Stimulated activated CD4-positive, alpha-beta T cell treated with anti-CD3 and anti-CD28 coated beads, Interleukin-2, amount 100 ng/mL, for 4 hours (primary cell): ENCODE measurements at places on chromosomes 3 and 15.

GRCh38 chr3:156511987-156512677 lies 42.8 kb downstream of the SSR3 start:
- no peak for DNase-seq

DNA sequence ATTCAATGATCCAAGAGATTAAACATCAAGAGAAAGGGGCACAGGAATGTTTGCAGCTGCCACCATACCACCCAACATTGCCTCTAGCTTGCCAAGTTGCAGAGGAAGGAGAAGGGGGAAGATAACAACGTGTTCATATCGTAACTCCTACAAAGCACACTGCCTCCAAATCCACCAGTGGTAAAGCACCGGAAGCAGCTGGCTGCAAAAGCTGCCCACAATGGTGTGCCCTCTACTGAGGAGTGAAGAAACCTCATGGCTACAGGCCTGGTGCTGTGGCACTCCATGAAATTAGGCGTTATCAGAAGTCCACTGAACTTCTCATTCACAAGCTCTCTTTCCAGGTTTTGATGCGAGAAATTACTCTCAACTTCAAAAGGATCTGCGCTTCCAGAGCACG lies 263.9 kb upstream of the STT3B start:
- DNase-seq, result no peak

DNA sequence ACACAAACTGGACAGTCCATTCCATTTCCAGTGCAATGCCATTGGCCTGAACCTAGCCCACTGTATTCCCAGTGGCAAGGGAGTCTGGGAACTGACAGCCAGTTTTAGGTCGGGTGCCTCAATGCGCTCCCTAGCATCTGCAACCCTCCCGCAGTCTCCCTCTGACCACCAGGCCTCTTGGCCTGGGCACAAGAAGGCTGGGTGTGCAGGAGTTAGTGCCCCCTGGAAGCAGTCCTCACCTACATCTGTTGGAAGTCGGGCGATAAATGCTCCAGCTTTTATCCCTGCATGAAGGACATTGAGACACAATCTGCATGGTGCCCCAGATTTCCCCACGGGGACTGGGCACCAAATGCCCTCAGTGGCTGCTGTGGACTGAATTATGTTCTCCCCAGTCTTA lies 12.7 kb downstream of the C3orf22 start:
- DNase-seq, result no peak

DNA sequence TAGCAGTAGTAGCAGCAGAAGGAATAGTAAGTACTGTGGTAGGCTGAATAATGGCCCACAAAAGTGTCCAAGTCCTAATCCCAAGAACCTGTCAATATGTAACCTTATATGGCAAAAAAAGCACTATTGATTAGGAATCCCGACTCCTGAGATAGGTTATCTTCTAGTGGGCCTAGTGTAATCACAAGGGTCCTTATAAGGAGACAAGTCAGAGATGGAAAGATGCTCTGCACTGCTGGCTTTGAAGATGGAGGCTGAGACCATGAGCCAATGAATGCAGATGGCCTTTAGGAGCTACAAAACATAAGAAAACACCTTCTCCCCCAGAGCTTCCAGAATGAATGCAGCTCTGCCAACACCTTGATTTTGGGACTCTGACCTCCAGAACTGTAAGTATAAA lies 36.0 kb downstream of the TIPARP start:
- no peak for DNase-seq

- DNase-seq, result no peak
Observed at GRCh38 chr3:144403040-144403457, 431.4 kb downstream of the DIPK2A start.

GRCh38 chr3:108447096-108447847 lies 63.1 kb downstream of the MYH15 start:
- DNase-seq, result no peak

- no peak for DNase-seq
Observed at GRCh38 chr15:36903922-36904556, 196.3 kb downstream of the MEIS2 start.

DNA sequence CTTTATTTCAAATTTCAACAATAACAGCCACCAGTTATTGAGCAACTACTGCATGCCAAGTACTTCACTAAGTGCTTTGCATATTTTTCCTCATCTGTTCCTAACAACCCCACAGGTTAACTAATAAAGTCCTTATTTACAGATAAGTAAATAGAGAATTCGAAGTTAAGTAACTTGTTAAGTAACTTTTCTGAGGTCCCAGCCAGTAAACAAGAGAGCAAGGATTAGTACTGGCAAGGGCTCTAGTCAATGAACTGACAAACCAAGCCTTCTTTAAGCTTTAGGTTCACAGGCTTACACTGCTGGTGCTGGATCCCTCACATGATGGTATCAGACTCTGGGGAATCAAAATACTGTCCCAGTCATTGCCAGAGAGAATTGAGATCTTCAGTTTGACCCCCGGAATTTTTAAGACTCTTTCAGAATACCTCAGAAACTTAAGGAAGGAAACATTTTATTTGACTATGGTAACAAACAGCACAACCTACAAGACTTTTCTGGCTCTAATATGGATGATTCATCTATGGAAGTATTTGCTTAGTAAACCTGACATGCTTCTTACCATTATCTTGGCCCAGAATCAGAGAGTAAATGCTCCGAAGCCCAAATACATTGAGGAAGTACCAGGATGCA lies 16.5 kb downstream of the EMC3 start:
- no peak for DNase-seq

GRCh38 chr15:32918547-32918946 lies 200.7 kb downstream of the GREM1 start:
- no peak for DNase-seq

DNA sequence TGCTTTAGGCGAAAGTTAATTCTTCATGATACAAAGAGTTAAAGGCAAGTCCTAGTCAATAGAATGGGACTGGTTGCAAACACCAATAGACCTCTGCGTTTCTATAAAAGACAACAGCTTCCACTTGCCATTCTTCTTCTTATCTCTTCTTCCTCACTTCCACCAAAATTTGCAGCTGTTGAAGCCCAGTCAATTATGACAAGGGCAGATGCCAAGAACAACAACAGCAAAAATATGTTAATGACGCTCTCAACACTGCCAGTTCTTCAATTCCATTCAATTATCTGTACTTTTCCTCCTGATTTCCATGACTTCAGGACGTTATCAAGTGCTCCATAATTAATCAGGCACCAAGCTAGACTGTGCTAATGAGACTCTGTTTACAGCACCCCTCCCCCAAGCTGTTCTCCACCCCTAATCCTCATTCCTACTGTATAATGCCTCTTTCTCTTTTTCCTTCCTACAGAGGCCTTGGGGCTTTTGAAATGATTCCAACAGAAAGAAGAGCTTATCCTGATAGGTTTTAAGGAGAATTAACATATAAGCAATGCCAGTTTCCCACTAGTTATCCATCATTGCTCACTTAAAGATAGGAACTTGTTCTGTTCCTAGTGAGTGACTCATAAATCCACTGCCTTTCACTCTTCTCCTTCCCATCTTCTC lies 1160.5 kb downstream of the IGSF11 start:
- DNase-seq, result no peak

DNA sequence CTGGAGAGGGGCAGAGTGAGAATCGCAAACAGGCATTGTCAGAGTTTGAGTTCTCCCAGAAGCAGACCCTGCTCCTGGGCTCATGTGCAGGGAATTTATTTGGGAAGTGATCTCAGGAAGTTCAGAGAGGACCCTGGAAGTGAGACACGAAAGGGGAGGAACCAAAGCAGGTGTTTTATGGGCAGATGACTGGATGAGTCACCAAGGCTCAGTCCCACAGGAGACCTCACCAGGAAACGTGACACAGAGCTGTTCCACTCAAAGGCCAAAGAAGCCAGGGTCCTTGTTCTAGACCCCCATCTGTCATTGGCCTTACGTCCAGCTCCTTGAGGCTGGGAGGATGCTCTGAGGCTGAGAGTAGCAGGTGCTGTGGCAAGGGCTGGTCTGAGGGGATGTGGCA lies 43.4 kb upstream of the SEC22A start:
- no peak for DNase-seq

GRCh38 chr15:41499109-41499851 lies 5.6 kb downstream of the ITPKA start:
- no peak for DNase-seq

DNA sequence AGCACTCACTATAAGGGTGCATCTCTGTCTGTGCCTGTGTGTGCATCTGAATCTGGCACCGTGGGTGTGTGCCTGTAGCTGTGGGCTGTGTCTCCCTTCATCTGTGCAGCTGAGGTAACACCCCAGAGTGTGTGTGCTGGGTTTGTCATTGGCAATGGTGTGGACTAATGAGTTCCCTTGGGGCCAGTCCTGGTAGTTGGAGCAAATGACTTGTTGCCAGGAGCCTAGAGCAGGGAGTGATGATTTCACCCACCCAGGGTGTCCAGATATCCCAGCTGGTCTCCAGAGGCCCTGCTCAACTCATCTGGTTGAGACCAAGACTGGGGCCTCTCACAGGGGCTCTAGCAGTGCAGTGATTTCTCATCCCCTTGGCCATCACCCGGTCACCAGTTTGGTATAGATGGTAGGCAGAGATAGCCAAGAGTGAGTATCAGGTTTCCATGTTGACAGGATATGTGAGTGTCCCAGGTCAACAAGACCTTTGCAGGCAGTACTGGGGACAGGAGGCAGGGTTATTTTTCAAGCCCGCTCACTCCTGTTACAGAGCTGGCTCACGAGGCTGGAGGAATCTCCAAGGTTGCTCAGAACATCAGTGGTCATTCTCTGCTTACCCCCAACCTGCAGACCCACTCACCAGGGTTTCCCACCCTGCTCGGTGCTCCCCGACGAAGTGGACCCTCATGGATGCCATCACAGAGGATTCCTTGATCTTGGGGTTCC lies 4.1 kb upstream of the HDAC11 start:
- no peak for DNase-seq

DNA sequence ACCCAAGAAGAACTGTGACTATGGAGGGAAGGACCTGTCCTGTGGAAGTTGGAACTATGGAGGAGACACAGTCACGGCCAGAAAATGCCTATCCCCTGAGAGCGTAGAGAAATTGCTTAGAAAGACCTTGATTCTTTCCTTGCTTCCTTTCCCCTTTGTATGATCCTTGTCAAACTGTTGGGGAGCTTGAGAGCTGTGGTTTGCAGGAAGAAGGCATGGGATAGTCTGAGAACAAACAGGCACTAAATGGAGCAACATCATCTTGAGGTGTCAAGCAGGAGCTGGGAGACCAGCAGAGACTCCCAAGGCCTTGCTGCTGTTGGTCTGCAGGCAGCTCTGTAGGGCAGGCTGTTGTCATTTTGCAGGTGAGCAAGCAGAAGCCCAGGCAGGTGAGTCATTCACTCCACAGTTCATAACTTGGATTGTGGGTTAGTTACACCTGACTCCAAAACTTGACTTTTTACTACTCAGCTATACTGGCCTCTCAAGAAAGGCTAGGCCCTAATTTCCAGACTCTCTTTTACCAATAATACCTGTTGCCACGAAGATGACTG lies 298.9 kb downstream of the LRTM1 start:
- no peak for DNase-seq

DNA sequence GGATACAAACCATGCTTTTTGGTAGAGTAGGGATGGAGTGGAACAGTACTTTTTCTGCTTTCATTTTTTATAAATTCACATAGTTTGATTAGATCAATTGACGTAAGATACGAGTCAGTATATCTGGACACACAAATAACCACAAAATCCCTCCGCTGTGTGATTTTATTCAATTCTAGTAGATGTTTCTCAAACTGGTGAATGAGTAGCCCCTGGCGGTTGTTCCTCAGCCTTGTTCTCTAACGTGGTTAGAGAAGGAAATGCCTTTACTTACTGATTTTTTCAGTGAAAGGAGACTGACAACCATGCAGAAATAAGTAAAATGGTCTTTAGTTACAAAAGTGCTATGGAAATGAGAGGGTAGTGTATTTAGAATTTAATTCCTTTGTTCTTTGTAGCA lies 161.0 kb downstream of the TCF12 start:
- no peak for DNase-seq

DNA sequence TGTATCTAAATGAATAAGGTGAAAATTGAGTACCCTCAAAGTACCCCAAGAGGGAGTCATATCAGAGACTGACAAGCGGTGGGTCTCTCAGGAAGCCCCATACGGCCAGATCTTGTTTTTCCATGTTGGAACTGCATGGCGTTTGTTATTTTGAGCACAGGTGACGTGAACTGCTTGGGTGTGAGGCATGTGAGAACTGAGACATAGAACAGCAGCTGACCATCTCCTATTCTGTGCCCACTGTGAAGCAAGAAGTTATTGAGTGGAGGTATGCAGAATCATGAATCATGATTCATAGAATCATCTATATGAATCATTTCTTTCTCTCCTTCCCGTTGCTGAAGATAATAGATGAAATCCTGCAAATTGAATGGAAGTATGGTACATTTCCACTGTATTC lies 4.6 kb downstream of the VPS8 start:
- DNase-seq, result no peak

GRCh38 chr15:74211656-74212055 lies 9.1 kb upstream of the STRA6 start:
- DNase-seq, result no peak

DNA sequence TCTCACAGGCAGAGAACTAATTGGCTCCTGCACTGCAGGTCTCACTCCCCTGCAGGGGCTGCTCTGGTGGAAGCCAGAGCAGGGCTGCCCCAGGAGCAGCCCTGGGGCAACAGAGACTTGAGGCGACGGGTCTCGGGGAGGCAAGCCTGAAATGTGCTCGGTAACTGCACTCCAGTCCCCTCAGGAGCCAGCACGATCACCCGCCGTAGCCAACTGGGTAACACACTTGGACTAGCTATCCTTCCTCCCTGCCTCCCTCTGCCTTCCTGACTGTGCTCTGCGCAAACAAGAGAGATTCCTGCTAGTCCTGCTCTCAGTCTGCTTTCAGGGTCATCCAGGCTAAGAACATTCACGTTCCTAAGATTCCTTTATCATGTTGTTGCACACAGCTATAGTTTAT lies 140.7 kb upstream of the NSMCE3 start:
- no peak for DNase-seq

GRCh38 chr3:157103280-157103679 lies 56.7 kb downstream of the CCNL1 start:
- DNase-seq, result no peak

DNA sequence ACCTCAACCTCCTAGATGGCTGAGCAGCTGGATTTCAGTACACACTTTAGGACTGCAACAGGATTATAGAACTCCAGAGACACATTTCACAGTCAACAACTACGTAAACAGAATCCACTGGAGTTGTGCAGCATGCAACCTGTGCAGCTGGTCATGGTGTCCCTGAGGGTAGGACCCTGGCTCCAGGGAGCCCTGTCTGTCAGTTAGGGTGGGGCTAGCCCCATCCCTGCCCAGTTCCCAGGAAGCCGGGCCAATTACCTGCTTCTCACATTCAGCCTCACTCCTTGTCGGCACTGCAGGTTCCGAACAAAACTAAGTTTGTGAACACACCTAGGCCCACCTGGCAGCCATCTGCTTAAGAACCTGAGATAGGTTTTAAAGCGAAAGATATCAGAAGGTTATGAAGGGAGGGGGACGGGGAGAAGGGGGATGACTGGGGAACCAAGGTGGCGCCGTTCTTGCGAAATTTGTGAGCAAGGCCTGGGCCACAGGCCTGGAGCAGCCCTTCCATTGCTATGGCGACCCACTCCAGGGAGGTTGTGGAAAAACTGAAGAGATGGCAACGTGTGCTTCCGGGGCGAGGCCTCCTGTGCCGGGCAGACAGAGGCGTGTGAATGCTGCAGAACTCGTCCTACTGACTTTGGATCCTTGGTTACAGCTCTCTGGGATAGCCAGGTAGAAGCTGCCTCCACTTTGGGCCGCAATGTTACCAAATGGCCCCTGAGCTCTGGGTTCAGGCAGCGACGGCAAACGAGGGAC lies 25.3 kb downstream of the ACSBG1 start:
- DNase-seq, result no peak
